ENCODE measurements at places on chromosomes 7 and 10. TPM values are rescaled to one million over a fixed set of nuclear protein-coding genes. Genes with fewer than 3 reads are reported as not detected.

The MMP21 gene
- total RNA-seq: not detected

DNA sequence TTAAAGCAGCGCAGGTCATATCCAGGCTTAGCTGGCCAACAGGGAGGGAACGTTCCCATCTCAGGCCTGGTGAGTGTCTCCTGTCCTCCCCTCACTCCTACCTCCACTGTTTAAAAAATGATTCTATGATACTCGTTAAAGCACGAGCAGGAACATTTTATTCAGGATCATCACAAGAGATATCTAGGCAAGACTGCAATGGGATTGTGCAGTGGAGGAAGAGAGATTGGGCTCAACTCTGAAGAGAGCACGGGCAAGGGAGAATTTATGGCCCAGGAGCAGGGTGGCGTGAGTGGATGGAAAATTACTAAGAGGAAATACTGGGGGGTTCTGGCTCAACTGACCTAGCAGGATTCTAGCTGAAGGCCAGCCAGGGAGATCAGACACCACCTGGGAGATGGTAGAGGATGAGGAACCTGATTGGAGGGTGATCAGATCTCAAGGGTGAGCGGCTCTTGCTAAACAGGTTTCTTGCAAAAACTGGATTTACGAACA is 9.0 kb upstream of the HSPB1 start:
- no peak overlapping the region for H3K27ac ChIP-seq
- no peak for DNase-seq
- H3K4me3 ChIP-seq: no peak overlapping the region
- no peaks in the 10 kb centered on the region for H3K27me3 ChIP-seq
- H3K4me1 ChIP-seq: peaks cover 13% of the 10 kb centered on the region
- H3K36me3 ChIP-seq: no peaks in the 10 kb centered on the region

DNA sequence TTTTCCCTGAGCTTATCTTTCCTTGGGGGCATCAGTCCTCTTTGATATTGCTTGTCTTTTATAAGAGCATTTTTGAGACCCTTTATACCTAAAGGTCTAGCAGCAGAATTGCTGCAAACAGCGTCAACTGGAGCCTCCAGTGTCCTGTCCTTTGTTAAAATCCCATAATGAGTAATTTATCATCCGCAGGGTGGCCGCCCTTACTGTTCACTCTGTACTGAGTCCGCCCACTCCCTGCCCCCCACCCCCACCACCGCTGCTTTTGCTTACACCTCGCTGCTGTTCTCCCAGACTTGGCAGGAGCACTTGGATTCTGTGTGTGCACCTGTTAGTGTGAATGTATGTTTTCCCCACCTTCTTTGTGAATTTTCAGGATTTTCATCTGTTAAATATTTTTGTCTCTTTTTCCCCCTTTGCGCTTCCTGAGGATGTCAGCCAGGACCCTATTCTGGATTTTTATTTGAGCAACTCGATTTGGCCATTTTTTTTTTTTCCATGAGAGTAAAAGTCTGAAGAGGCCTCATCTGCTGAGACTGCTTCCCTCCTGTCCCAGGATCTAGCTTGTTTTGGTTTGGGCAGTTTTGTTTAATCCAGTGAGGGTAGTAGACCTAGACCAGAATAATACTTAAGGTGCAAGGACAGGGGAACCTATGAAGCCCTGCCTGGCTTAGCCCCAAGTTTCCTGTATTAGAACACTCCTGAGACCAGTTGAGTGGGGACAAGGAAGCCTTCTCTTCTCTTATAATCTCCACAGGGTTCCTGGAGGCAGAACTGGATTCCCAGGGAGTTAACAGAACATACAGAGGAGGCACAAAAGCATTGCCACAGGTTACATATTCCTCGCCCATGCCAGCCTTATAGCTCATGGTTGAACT is 8.2 kb downstream of the AGFG2 start:
- peaks cover 80% of the 10 kb centered on the region for H3K4me1 ChIP-seq
- H3K4me3 ChIP-seq: peak overlapping the region; percentile 91

DNA sequence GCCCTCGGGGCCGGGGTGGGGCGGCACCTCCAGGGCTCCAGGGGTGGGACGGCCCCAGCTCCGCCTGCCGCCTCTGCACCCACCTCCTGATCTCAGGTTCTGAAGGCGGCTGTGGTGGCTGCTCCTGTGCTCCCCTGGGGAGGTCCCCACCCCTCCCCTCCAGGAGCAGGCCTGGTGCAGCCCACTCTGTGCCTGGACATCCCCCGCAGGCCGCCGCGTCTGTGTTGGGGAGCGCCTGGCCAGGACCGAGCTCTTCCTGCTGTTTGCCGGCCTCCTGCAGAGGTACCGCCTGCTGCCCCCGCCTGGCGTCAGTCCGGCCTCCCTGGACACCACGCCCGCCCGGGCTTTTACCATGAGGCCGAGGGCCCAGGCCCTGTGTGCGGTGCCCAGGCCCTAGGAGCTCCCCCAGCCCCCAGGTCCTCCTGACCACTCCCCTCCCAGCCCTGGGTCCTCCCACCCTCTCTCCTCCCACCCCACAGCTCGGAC is 5.5 kb downstream of the CYP2W1 start:
- no peak overlapping the region for H3K4me3 ChIP-seq
- no peak overlapping the region for H3K27ac ChIP-seq
- no peaks in the 10 kb centered on the region for H3K36me3 ChIP-seq
- peaks cover 8% of the 10 kb centered on the region for H3K4me1 ChIP-seq
- peaks cover 4% of the 10 kb centered on the region for H3K27me3 ChIP-seq

DNA sequence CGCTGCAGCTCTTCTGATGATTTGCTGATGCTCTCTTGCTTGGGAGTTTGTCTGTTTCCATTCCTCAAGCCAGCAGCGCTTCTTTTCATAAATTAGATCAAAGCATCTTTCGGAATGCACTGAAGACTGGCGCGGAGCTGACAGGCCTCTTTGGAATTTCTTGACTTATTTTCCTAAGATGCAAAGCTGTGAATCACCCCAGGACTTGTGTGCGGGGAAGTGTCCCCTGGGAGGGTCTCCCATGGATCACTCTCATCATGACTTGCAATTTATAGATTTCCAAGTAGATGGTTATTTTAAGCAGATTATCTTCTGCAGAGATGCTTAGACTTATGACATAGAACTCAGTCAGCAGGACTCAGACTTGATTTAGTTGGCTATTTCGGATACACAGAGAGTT is 467.2 kb downstream of the TCERG1L start:
- no peak for DNase-seq
- H3K27me3 ChIP-seq: no peaks in the 10 kb centered on the region
- no peak overlapping the region for H3K27ac ChIP-seq
- H3K36me3 ChIP-seq: no peaks in the 10 kb centered on the region

GRCh38 chr10:30977385-30977784 is 54.3 kb downstream of the ZNF438 start:
- no peaks in the 10 kb centered on the region for H3K4me1 ChIP-seq
- no peak overlapping the region for H3K4me3 ChIP-seq
- no peak overlapping the region for H3K27ac ChIP-seq
- peaks cover 10% of the 10 kb centered on the region for H3K36me3 ChIP-seq

The LAMB1 gene
- total RNA-seq: 0.20 TPM

The STEAP1 gene
- total RNA-seq: 0.51 TPM

GRCh38 chr7:27156508-27156898 is at the start of gene HOXA7:
TSS of gene HOXA7 (minus strand) at chr7:27156675. CDS start at chr7:27156545, 130 bp downstream.
- H3K36me3 ChIP-seq: no peaks in the 10 kb centered on the region
- H3K27me3 ChIP-seq: peaks cover 83% of the 10 kb centered on the region

GRCh38 chr10:121845044-121845784 is 82.6 kb downstream of the ATE1 start:
- H3K27me3 ChIP-seq: no peaks in the 10 kb centered on the region
- H3K27ac ChIP-seq: peak overlapping the region; percentile 46
- DNase-seq: peak; percentile 30
- no peak overlapping the region for H3K4me3 ChIP-seq
- H3K4me1 ChIP-seq: peaks cover 16% of the 10 kb centered on the region
- peaks cover 41% of the 10 kb centered on the region for H3K36me3 ChIP-seq

The ANKRD16 gene
- total RNA-seq: 7.5 TPM

DNA sequence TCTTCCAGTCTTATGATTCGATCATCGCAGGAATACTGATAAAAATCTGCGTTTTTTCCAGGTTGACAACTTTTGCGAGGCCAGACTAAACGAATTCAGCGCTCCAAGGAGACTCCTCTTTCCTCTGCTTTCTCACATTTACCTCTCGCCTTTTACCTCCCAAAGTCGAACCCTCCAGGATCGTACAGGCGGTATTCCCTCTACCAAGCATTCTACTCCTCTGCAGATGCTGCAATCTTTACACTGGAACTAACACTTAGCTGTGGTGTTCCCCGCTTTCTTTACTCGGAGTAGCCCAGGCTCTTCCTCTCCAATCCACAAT is 449 bp downstream of the NUDT5 start:
- H3K36me3 ChIP-seq: peaks cover 51% of the 10 kb centered on the region
- DNase-seq: no peak
- H3K27me3 ChIP-seq: no peaks in the 10 kb centered on the region
- peak overlapping the region; percentile 95 for H3K4me3 ChIP-seq
- peaks cover 53% of the 10 kb centered on the region for H3K4me1 ChIP-seq
- peak overlapping the region; percentile 99 for H3K27ac ChIP-seq

DNA sequence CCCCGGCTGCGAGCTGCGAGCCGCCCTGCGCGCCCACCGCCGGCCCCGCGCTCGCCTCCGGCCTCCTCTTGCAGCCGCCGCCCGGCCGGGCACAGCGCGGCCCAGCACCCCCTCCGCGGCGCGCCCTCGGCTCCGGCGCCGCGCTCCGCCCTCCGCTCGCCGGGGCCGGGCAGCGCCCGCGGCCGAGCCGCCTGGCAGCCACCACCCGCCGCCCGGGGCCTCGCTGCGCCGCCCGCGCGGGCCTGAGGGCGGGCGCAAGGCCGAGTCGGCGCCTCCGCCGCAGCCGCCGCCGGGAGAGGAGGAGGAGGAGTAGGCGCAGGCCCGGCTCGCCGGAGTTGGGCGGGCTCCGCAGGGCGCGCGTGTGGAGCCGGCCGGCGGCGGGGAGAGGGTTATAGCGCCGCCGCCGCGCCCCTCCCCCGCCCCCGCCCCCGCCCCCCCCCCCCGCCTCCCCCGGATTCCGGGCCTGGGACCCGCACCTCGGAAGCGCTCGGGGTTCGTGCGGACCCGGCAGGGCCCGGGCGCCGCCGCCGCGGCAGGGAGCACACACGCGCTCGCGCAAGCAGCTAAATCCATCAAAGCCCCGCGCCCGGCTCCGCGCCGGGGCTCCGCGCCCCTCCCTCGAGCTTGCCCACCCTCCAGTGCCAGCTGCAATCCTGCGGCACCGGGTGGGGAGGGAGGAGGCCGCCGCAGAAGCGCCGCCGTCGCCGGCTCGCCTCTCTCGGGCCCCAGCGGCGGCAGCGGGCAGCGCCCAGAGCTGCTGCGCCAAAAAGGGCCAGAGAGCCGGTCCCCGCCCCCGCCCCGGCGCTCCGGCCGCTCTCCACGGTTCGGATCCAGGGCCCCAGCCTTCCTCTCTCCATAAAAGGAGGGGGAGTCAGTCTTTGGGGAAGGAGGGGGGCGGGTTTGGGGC is at the start of gene PDGFA:
TSS of gene PDGFA (minus strand) at position 363 of the 907 bp plus-strand sequence. CDS start 845 bp downstream, outside the sequence.
- H3K27me3 ChIP-seq: peaks cover 35% of the 10 kb centered on the region
- H3K4me1 ChIP-seq: peaks cover 10% of the 10 kb centered on the region
- H3K27ac ChIP-seq: peak within 1 kb of the TSS; percentile 63
- no peaks in the 10 kb centered on the region for H3K36me3 ChIP-seq
- DNase-seq: peak; percentile 27
- H3K4me3 ChIP-seq: peak within 1 kb of the TSS; percentile 81

The GNGT1 gene
- total RNA-seq: not detected

DNA sequence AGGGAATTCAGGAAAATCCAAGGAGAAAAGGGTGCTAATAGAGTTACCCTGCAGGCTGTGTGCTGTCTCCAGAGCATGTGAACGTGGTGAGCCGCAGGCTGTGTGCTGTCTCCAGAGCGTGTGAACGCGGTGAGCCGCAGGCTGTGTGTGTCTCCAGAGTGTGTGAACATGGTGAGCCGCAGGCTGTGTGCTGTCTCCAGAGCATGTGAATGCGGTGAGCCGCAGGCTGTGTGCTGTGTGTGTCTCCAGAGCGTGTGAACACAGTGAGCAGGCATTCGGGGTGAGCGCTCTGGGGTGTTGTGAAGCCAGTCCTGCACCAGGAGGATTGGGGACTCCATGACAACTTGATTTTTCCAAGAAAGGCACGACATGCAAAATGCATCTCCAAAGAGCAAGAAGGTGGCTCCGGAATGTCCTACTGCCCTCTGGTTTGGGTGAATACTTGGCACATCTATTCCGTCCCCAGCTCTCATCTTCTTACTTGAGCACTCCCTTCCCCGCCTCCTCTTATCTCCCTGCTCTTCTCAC is 407.9 kb upstream of the SHH start:
- H3K27me3 ChIP-seq: peaks cover 3% of the 10 kb centered on the region
- no peak overlapping the region for H3K27ac ChIP-seq
- no peak overlapping the region for H3K4me3 ChIP-seq

- H3K36me3 ChIP-seq: no peaks in the 10 kb centered on the region
- peak; percentile 64 for DNase-seq
- no peak overlapping the region for H3K27ac ChIP-seq
- H3K4me1 ChIP-seq: no peaks in the 10 kb centered on the region
- H3K4me3 ChIP-seq: no peak overlapping the region
Observed at GRCh38 chr7:50119815-50120637, 27.0 kb upstream of the ZPBP start.

DNA sequence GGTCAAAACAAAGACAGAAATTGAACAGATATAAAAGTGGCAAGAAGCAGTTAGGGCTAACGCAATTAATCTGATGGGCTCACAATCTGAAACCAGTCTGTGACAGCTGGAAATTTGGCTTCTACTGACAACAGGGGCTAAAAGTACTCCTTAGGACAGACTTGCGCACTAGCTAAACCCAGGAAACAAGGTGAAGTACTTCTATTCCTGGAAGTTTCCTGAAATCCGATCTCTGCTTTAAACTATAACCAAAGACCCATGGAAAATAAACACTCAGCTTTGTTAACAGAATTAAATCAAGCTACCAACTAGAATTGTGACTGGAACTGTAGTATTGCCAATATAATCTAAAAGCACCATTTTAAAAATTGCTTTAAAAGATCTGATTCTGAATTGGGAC is 520.2 kb upstream of the ZWINT start:
- H3K27ac ChIP-seq: no peak overlapping the region
- H3K36me3 ChIP-seq: no peaks in the 10 kb centered on the region
- DNase-seq: no peak
- no peaks in the 10 kb centered on the region for H3K27me3 ChIP-seq
- no peak overlapping the region for H3K4me3 ChIP-seq

The FGFR2 gene
- total RNA-seq: not detected

DNA sequence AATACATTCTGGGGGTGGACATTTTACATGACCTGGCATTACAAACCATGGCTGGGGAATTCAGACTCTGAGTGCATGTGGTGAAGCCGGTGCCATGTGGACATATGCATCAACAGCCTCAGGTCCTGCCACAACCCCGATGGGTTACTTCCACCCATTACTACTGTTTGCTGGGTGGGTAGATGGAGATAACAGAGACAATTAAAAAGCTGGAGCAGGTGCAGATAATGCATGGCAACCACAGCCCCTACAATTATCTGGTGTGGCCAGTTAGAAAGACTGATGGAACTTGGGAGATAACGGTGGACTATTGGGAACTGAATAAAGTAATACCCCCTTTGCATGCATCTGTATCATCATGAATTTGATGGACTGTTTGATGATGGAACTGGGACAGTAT is 21.6 kb upstream of the ADAMTS14 start:
- H3K27ac ChIP-seq: no peak overlapping the region
- DNase-seq: no peak
- no peak overlapping the region for H3K4me3 ChIP-seq
- H3K36me3 ChIP-seq: no peaks in the 10 kb centered on the region
